ENCODE measurements at places on chromosomes 5 and 9. TPM values are rescaled to one million over a fixed set of nuclear protein-coding genes. Genes with fewer than 3 reads are reported as not detected.

The WDR31 gene
- 4.9 TPM for total RNA-seq

The KIF24 gene
- total RNA-seq: 0.45 TPM

The SCGB3A2 gene
- not detected for total RNA-seq

The RNF208 gene
- 5.9 TPM for total RNA-seq

The SLC4A9 gene
- 0.22 TPM for total RNA-seq

The SLC1A1 gene
- 8.2 TPM for total RNA-seq

The NKD2 gene
- 17.1 TPM for total RNA-seq

The SLCO4C1 gene
- 0.58 TPM for total RNA-seq

The TMEM232 gene
- 2.5 TPM for total RNA-seq

- DNase-seq: no peak
Observed at GRCh38 chr9:112032009-112032408, 135.4 kb downstream of the UGCG start.

DNA sequence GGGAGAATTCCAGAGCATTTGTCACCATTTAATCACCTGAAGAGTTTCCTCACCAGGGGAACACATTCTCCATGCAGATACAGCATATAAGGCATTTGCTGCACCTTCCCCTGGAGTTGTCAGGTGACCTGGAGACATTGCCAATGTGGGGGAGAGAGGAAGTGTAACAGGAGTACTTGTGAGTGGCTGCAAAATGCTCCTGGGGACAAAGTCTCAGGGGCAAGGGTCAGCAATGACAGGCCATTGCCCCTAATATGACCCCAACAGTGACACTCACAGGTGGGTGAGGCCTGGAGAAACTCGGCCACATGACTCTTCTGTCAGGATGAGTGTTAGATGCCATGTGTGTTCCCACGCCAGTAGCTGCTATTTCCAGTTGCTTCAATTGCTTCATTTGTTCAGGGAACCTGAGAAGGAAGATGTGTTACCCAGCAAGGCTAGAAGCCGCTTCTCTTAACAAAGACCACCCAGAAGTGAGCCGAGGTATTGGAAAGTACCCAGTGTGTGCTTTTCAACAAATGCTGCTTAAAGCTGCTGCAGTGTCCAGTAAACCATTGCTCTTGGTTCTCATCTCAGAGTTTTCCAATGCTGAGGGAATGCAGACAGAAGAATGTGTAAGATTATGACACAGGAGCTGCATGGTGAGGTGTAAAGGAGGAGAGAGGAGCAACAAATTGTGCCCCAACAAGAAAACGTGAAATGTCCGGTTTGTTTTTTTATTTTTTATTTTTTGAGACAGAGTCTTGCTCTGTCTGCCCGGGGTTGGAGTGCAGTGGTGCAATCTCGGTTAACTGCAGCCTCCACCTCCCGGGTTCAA lies 128.2 kb upstream of the SLC44A1 start:
- DNase-seq: no peak

GRCh38 chr9:126225611-126226609 lies 100.7 kb upstream of the MVB12B start:
- DNase-seq: no peak

DNA sequence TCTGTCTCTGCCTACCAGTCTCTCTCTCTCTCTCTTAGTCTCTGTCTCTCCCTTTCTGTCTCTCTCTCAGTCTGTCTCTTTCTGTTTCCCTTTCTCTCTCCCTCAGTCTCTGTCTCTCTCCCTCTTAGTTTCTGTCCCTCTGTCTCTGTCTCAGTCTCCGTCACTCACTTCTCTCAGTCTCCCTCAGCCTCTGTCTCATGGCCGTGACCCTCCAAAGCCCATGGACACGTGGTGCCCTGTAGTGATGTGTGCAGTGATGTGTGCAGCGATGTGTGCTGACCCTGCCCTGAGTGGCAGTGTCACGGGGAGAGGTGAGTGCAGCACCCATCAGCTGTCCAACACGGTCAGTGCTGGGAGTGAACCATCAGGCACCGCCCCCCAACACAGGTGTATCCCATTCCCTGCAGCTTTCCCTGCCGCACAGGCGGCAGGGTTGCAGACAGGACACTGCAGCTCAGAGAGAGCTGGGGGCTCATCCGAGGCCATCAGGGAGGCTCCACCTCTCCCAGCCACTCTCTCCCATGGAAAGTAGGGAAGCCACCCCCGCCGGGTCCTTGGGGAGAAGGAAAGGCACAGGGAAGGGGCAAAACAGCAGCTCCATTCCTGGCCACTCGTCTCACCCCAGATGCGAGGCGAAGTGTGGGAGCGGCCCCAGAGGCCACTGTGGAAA lies 794 bp upstream of the LRRC14B start:
- DNase-seq: no peak

- peak; percentile 20 for DNase-seq
Observed at GRCh38 chr5:149608936-149609545, 27.7 kb downstream of the ARHGEF37 start.

GRCh38 chr9:125654121-125654520 lies 52.9 kb downstream of the MAPKAP1 start:
- no peak for DNase-seq

DNA sequence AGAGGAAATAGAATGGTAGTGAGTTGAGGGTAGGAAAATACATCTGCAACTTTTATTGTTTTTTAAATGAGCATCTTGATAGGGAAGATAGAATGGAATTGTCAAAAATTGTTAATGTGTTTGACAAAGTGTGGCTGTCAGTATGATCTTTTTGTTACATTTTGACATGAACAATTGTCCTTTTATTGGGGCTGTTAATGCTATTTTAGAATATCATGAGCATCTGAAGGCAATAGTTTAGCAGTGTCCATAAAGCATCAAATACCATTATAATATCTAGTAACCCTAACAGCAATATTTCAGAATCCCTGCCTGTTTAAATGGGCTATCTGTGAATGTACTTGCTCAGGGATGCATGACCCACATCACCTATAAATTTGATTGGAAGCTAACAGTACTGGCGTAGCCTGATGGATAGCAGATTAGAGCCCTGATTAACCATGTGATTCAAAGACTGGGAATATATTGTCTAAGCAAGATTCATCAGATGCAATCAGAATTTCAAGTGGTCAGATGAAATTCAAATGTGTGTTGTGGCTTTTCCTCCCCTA lies 37.8 kb downstream of the TLE4 start:
- no peak for DNase-seq

DNA sequence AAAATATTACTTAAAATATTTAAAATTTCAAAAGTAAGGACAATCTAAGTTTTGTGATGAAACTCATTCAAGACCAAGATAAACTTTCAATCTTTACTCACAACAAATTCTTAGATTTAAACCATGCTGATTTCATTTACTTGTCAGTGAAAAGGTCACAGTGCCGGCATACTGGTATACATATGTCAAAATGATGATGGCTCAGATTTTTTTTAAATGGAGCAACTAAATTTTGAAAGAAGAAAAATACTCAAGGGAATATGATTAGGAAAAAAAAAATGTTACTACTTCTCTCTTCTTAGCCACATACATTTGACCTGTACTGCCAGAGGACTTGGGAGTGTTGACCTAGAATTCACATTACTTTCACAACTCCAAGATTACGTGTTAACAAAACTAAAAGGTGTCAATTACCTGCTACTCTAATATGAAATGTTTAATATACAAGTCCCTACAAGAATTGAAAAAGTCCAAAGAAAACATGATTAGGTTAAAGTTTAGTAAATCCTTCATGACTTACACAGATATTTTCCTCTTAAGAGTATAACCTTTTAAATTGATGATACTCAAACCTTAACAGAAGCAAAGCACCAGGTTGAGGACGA lies 4.6 kb downstream of the EFNA5 start:
- DNase-seq: no peak

DNA sequence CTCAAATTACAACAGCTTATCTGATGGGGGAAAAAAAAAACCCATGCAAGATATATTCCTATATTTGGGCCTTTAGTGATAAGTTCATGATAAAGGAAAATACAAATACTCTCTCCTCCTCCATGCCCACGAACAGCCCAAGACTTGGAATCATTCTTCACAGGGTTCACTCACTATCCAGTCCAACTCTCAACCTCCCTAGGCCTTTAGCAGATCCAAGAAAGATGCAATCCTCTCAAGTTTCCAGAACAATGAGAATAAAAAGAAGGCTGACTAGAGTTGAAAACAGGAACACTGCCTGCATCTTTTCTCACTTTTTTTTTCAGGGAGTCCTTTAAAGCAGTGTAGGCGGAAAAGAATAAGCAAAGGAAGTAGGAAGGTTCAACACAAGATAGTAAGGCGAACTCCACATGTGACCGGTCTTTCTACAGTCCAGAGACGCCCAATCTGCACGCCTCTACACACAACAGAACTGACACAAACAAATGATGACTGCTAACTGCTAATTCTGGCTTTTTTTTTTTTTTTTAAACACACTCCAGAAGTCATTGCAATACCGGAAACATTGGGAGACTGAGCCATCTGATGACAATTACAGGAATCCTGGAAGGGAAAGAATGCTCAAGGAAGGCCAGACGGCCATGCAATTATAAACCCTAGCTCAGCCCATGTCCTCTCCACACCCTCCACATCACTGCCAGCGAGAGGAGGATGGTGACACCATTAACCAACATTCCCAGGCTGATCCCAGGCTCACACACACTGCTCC lies 75.4 kb downstream of the BNC2 start:
- DNase-seq: no peak

DNA sequence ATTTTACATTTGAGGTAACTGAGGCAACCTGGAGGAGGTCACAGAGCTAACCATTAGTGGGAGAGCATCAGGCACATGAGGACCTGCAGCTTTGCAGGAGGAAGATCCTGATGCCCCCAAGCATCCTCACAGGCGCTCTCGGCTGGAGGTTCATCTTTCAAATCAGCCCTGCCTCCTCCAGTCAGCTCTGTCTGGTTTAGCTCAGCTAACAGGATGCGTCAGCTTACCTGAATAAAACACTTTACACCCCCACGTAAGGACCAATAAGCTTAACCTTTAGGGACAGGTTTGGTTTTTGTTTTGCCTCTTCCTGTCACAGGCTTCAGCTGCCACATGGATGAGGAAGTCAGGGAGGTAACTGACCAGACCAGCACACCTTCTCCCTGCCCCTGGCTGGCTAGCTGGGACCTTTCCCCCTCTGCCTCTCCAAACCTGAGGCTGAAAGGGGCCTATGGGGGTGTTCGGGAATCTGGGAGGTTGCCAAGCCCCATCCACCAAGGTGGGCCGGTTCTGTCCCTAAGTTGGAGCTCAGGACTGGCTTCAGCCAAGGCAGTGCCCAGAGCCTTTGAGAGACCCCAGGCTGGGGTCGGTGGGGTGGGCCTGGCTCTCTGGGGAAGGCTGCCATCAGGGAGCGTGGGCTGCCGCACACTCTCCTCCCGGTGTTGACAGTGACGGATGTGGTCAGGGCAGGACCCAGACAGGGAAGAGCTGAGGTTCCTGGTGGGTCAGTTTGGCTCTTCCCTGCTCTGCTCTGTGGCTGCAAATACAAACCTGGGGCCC lies 20.0 kb upstream of the FCN1 start:
- DNase-seq: no peak

DNA sequence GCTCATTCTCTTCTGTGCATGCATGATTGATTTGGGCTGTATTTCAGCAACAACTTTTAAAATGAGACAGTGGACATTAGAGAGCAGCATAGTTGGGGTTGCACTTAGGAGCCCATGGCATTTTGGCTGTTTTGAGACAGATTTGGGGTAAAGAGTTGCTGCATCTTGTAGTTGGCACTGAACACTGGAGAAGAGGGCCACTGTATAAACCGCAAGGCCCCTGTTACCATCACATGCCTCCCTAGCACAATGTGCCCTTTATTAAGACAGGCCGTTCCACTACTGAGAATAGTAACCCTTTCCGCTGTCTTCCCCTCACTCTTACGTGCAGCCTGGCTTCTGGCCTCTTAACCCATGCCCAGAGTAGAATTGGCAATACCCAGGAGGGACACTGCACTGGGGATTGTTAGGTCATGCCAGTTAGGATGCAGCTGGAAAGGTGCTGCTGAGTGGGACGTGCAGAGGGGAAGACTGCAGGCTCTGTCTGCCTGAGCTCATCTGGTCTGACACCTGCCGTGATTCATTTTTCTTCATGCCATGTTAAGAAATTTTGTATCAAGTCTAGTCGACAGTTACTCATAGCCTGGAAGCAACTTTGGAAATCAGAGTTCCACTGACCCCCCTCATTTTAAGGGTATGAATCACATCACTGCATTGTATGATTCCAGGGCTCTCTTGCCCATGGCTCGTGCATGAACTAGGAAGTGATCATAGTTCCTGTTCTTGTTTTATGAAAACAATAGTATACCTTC lies 146.9 kb upstream of the DMRT1 start:
- DNase-seq: no peak

DNA sequence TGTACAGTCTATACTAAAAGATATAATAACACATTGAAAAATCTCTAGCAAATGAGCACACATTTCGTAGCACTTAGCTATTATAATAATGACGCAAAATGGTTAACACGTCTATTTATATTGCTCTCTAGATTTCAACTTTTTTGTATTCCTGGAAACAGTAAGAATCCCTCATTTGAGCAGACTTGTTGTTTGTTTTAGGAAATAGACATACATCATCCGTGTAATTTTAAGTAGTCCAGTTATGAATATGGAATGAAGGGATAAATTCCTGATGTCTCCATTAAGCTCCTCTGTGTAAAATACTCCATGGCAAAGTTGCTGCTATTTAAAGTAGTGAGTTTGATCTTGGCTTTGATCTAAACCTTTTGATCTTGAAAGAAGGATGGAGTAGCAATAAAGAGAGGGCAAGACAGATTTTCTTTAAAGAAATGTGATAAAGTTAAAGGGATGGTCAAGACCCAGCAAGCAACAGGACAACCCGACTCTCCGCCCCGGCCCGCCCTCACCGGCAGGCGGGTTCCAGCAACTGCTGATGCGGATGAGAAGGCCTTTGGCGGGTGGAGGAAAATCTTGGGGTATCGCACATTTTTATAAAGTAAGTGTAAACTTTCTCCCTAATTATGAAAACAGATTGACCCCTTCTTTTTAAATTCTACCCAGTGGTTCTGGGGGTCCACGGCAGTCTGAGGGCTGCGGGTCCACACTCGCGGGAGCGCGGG lies 277.4 kb downstream of the AOPEP start:
- DNase-seq: no peak

DNA sequence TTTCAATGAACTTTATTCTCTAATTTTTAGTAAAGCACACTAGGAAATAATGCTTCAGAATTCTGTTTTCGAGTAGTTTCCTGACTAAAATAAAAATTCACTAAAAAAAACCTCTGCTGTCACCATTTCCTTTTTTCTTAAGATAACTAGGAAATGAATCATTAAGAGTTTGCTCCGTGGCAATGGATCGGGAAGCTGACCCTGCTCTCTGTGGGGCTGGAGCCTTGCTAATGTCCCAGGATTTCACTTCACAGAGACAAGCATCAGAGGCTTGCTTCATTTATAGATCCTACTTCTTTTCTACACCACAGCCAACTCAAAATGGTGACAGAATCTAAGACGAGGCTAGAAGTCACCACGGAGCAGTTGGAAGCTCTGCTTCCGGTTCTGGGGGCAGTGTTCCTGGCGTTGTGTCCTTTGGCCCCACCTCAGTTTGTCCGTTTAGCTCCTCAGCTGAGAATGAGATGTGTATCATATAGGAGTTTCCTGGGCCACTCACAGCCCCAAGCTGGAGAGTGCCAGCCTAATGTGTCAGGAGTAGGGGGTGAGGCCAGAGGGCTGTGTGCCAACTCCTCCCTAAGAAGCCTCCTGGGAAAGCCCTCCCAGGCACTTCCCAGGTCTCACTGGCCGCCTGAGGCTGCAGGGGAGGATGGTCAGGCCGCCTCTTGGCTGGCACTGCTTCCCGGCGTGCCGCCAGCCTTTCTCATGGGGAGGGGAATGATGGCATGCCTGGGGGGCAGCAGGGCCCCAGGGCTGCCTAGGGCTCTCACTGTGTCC lies 19.6 kb downstream of the TENT4A start:
- peak; percentile 86 for DNase-seq

- DNase-seq: no peak
Observed at GRCh38 chr5:137268646-137269045, 230.5 kb downstream of the SPOCK1 start.

GRCh38 chr9:93197670-93198069 lies 13.7 kb downstream of the WNK2 start:
- no peak for DNase-seq
